Stimulated activated CD8-positive, alpha-beta memory T cell treated with anti-CD3 and anti-CD28 coated beads, Interleukin-7, amount 100 ng/mL, for 24 hours (primary cell): ENCODE measurements at places on chromosomes 5 and 9.

DNA sequence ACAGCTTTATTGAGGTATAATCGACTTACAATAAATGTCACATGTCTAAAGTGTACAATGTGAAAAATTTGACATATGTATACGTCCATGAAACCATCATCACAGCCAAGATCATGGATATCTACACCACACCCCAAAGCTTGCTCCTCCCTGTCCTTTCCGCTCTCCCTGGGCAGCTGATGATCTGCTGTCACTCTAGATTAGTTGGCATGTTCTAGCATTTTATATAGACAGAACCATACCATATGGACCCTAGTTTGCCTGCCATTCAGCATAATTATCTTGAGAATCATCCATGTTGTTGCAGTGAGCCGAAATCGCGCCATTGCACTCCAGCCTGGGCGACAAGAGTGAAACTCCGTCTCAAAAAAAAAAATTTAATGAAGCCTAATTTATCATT, 42.5 kb downstream of the ERGIC1 start:
- no peak for DNase-seq

DNA sequence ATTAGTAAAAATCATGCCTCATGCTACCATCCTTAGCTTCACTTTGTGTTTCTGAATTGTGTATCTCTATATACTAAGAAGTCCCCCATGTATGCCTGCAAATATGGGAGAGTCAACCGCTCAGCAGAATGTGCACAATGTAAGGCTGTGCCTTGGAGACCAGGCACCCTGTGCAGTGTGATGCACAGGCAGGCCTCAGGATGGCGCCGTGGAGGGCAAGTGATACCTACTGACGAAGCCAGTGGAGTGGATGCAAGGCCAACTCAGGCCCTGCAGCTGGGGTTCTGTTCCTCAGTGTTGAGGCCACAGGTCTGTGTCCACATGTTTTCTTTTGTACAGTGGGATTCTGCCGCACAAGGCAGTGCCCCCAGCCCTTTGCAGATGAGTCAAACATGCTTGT, 28.4 kb downstream of the SYK start:
- no peak for DNase-seq

- DNase-seq = no peak
These were observed 1.2 kb upstream of the AJM1 start for GRCh38 chr9:136840877-136841645.

DNA sequence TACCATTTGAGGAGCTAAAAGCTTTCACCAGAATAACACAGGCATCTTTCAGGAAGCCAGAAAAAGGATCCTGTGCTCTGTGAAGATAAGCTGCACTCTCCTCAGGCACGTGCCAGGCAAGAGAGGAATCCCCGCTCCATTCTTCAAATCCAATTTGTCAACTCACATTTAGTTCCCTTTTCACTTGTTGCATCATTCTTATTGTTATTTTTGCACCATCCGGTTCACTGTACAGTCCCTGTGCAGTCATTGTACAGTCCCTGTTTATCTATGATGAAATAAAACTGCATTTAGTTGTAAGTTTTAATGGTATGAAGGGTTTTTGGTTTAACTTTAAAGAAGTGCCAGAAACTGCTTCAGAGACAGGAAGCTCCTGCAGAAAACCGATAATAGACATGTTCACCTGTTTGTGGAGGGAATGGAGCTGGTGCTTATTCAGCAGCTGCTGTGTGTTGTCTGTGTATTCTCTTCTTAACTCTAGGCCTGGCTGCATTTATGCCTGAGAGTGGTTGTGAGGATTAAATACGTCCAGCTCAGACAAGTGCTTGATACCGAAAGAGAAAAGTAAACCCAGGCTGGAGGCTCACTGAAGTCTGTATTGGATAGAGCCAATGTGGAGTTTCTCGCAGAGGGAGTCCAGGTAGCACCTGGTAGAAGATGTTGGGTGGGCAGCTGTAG, 22.4 kb downstream of the IFNW1 start:
- DNase-seq = no peak

GRCh38 chr5:117296872-117297271, 722.2 kb upstream of the SEMA6A start:
- DNase-seq = no peak

- DNase-seq = no peak
These were observed 34.9 kb upstream of the FOXI1 start for GRCh38 chr5:170070556-170071412.

DNA sequence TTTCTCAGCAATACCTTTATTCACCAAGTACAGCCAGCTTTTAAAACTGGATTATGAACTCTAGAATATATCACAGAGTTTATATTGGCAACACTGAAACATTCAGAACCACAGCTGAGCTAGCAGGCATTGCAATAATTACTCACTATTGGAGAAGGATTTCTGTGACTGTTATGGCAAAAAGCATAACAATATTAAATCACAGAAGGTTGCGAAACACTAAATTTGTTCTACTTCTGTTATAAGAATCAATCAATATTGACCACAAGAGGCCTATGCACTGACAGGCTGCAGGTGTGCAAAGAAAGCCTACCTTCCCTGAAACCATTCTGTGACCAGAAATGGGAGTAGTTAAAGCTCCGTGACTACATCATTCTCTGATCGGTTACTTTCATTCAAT, 59.2 kb downstream of the AP3B1 start:
- no peak for DNase-seq

- DNase-seq = no peak
These were observed 19.1 kb upstream of the ZFAND5 start for GRCh38 chr9:72383978-72384709.

DNA sequence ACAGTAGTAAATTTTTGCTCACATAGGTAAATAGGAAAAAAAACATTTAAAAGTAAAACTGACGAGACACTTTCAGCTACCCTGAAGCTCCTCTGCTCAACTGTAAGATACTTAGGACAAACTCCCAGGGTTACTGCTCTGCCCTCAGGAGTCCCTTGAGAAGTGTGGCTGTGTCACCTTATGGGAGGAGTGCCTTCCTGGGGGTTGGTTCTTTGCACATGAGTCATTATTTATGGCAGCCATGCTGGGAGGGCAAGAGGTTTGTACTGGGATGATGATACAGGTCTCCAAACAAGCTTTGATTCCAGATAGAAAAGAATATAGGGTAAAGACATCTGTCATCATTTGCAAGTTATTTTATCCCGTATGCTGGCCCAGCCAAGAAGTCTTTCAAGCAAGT, 45.9 kb downstream of the TTC1 start:
- DNase-seq = no peak

DNA sequence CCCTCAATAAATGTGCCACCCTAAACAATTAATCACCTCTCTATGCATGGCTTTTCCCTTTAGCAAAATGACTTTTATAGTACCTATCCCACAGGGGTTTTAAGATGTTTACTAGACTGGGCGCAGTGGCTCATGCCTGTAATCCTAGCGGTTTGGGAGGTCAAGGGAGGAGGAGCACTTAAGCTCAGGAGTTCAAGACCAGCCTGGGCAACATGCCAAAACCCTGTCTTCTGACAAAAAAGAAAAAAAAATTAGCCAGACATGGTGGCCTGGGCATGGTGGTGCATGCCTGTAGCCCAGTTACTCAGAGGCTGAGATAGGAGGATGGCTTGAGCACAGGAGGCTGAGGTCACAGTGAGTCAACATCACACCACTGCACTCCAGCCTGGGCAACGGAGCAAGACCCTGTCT, 13.5 kb downstream of the SH3TC2 start:
- DNase-seq = no peak

DNA sequence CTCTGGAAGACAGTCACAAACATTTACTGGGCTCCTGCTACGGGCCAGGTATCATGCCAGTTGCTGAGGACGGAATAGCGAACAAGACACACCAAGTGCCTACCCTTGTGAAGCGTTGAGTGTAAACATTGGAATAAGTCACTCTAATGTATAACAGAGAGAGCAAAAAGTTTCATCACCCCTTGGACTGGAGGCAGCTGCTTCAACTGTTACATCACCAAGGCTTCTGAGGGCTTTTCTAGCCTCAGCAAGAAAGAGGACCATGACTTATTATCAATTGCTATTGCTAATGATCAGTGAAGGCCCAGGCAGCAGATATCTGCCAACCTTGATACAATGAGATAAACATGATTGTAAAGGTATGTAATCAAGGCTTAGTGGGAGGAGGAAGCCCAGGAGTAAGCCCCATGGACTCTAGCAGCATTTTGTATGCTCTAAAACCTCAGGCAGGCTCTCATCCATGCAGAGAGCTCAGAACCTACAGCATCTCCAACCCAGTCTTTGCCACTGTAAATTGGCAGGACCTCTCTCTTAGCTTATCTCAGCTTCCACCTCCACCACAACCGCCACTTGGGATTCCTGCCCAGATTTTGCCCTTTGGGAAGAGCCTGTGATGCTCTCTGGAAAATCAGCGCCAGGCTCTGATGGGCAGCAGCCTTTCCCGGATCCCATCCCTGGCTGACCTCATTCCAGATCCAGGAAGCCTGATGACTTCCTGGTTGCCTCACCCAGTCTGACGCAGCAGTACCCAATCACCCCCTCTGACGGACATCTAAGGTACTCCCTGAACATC, 54.5 kb downstream of the ADAM19 start:
- DNase-seq = no peak

DNA sequence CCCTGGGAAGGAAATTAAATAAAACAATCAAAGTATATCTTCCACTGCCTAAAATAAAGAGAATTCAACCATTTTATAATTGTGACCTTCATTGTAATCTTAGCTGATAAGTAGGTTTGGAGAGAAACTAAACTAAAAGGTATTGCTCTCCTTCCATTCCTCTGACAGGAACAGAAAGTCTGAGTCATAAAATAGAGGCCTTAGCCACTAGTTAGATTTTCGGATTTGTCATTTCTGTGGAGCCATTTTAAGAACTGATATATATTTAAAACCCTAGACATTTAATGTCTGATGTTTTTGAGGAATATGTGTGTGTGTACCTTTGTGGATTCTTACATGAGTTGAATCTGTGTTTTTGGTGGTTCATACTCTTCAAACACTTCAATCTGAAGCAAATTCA, 11.8 kb upstream of the TMC1 start:
- DNase-seq = no peak

GRCh38 chr5:89072842-89073672, 190.1 kb upstream of the MEF2C start:
- no peak for DNase-seq

DNA sequence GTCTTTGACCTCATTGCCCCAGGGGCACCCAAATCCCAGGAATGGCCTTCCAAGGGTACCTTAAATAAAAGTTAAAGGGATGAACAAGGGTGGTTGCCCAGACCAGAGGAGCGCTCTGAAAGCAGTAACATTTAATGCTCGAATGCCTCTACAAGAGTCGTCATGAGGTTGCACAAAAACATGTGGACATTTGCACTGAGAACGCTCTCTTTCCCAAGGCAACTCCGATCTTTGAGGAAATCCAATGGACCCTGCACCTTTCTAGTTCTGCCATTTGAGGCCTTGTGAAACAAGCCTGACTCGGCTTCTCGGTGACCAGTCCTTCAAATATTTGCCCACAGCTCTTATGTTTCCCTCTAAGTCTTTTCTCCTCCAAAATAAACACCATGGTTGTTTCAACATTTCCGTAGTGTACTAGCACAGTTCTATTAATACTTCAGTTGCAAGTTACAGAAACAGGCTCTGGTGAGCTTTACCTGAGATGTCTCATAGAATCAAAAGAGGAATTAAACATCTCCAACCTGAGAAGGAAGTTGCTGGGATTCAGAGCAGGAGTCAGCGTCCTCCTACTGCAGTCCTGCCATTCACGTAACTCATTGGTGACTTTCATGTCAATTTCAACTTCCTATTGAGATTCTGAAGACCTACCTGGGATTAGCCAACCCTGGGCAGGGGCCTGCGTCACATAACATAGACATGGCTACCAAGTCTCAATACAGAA, 168.8 kb upstream of the RAI14 start:
- no peak for DNase-seq
